ENCODE measurements at places on chromosomes 4 and X. TPM values are rescaled to one million over a fixed set of nuclear protein-coding genes. Genes with fewer than 3 reads are reported as not detected.

DNA sequence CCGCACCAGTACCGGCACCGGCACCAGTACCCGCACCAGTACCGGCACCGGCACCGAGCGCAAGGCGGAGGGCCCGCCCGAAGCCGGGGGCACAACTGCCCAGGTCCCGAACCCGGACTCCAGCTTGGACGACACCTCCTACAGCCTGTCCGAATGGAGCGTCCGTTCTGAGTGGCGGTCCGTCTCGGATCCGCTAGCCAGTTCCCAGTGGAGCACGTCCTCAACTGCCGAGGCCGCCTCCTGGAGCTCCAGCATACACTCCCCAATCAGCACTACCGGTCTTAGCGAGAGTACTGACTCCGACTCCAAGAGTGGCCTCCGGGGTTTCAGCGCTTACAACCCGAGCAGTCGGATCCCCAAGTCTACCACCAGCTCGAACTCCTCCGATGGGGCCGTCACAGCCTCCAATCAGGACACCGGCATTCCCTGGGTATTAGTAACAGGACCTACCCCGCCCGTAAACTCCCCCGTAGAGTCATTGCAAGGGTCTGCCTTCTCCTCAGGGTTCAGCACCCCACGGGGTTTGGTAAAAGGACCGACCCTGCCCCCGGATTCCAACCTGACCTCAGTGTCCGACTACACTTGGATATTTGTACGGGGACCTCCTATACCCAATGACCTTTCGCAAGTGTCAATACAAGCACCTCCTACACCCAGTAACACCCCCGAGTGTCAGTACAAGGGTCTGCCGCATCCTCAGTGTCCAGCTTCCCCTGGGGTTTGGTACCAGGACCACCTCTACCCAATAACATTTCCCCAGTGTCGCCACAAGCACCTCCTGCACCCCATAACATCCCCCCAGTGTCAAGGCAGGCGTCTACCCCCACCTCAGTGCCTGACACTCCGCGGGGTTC lies 721 bp upstream of the MAOA start:
- peak; percentile 4 for DNase-seq
- no peaks in the 10 kb centered on the region for H3K27me3 ChIP-seq
- no peaks in the 10 kb centered on the region for H3K36me3 ChIP-seq
- H3K4me3 ChIP-seq: peak overlapping the region; percentile 65

DNA sequence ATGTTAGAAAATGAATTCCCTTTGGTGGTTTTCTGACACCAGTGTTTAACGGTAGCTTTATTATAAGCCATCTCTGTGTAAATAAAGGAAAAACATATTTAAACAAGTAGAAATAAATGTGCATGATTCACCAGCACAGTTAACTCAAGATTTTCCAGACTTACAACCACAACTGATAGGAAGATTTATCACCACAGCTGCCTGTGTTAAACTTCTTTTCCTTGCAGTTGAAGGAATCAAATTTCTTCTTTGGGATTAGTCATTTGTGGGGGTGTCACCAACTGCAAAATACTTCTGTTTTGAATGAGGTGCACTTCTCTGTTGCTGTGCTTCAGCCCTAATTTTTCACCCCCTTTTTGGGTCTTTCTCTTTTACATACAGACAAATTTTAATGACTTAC lies 128.1 kb upstream of the STK26 start:
- no peak for DNase-seq
- peaks cover 51% of the 10 kb centered on the region for H3K27me3 ChIP-seq
- no peak overlapping the region for H3K27ac ChIP-seq
- no peaks in the 10 kb centered on the region for H3K36me3 ChIP-seq
- H3K4me3 ChIP-seq: no peak overlapping the region

DNA sequence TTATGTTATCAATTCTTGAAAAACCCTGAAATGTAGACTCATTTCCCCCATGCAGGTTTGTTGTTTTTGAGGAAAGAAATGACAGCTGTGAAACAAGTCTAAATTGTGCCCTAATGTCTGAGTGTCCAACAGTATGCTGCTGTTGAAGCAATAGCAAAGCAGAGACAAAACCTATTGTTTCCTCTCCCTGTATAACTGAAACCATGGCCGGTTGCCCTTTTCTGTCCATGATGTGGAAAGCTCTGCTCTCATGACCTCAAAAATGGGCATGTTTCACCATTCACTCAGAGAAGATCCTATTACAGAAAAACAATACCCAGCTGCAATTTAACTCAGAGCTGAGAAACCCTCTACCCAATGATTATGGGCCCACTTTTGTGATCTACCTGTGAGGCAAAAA lies 312.6 kb upstream of the FTHL17 start:
- H3K4me3 ChIP-seq: no peak overlapping the region
- H3K27me3 ChIP-seq: no peaks in the 10 kb centered on the region
- no peaks in the 10 kb centered on the region for H3K36me3 ChIP-seq
- no peaks in the 10 kb centered on the region for H3K4me1 ChIP-seq
- DNase-seq: no peak

- no peak for DNase-seq
- H3K27ac ChIP-seq: peak overlapping the region; percentile 91
- H3K27me3 ChIP-seq: no peaks in the 10 kb centered on the region
- H3K36me3 ChIP-seq: peaks cover 20% of the 10 kb centered on the region
- H3K4me1 ChIP-seq: peaks cover 20% of the 10 kb centered on the region
- H3K4me3 ChIP-seq: peak overlapping the region; percentile 90
These were observed 356 bp downstream of the FRG1 start for GRCh38 chr4:189941005-189941450.

GRCh38 chr4:39062770-39063097 lies 702 bp downstream of the KLHL5 start:
- no peaks in the 10 kb centered on the region for H3K27me3 ChIP-seq
- H3K36me3 ChIP-seq: no peaks in the 10 kb centered on the region
- no peak for DNase-seq
- no peak overlapping the region for H3K27ac ChIP-seq
- no peaks in the 10 kb centered on the region for H3K4me1 ChIP-seq

DNA sequence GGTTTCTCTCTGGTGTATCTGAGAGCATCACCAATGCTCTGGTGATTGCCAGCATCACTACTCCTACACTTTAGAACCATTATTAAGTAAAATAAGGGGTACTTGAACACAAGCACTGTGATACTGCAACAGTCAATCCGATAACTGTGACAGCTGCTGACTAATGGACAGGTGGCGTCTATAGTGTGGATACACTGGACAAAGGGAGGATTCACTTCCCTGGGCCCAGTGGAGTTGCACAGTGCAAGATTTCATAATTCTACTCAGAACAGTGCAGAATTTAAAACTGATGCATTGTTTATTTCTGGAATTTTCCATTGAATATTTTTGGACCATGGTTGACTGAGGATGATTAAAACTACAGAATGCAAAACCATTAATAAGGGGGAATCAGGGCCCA lies 97.8 kb downstream of the SHROOM3 start:
- DNase-seq: no peak
- H3K36me3 ChIP-seq: no peaks in the 10 kb centered on the region
- H3K27me3 ChIP-seq: no peaks in the 10 kb centered on the region
- H3K4me3 ChIP-seq: no peak overlapping the region

DNA sequence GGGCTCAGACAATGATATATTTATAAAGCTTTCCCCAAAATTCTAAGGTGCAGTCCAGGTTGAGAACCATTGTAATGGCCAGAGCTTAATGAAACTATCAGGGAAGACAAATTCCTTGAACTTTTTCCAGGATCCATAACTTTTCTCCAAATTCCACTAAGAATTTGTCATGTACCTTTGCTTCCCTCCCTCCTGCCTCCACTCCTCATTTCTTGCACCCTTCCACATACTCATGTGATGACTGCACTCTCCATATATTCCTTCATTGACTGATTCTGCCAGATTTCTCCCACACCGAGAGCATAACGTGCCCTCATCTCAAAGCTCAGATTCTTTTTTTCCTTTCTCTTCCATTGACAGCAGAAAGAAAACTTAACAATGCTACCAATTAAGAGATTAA lies 20.9 kb upstream of the AMELX start:
- no peak overlapping the region for H3K27ac ChIP-seq
- no peaks in the 10 kb centered on the region for H3K4me1 ChIP-seq
- H3K27me3 ChIP-seq: no peaks in the 10 kb centered on the region
- H3K4me3 ChIP-seq: no peak overlapping the region
- DNase-seq: no peak

- H3K4me1 ChIP-seq: peaks cover 46% of the 10 kb centered on the region
- no peaks in the 10 kb centered on the region for H3K27me3 ChIP-seq
- H3K4me3 ChIP-seq: no peak overlapping the region
- peak overlapping the region; percentile 5 for H3K27ac ChIP-seq
These were observed 46.6 kb downstream of the RHOH start for GRCh38 chr4:40243386-40243948.

GRCh38 chr4:153790962-153791551 lies 2.2 kb upstream of the SFRP2 start:
- peaks cover 27% of the 10 kb centered on the region for H3K4me1 ChIP-seq
- H3K27me3 ChIP-seq: peaks cover 99% of the 10 kb centered on the region
- no peak for DNase-seq
- H3K4me3 ChIP-seq: peak overlapping the region; percentile 67

DNA sequence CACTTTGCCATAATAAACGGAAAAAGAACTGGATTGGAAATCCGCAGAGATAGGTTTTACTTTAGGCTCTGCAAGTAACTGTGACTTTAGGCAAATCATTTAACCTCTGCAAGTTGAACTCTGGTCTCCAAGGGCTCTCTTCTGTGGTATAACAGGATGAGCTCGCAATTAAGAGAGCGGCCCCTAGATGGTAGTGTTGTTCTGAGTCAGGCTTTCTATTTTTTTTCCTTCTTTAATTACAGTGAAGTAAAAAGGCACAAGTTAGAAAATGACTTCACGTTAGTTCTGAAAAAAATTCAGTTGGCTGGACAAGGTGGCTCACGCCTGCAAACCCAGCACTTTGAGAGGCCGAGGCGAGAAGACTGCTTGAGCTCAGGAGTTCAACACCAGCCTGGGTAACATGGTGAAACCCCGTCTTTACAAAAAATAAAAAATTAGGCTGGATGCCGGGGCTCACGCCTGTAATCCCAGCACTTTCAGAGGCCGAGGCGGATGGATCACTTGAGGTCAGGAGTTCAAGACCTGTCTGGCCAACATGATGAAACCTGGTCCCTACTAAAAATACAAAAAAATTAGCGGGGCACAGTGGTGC lies 18.0 kb downstream of the RPS3A start:
- H3K4me1 ChIP-seq: no peaks in the 10 kb centered on the region
- H3K4me3 ChIP-seq: no peak overlapping the region
- DNase-seq: peak; percentile 10
- H3K36me3 ChIP-seq: peaks cover 6% of the 10 kb centered on the region

DNA sequence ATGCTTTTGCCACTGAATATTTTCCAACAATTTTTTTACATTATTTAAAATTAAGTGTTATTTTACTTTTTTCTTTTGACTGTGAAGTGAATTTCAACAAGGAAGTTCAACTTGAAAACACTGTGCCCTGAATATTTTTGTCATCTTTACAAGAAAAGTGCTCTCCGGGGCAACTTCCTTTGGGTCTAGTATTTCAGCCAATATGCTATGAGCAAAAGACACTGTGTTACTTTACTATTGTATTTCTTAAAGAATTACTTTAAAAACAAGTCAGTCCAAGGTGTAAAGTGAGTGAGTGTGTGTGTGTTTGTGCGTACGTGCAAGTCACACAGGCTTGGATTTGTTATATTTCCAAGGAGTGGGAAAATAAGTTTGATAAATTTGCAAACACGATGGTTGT lies 7.6 kb upstream of the USP53 start:
- no peaks in the 10 kb centered on the region for H3K4me1 ChIP-seq
- DNase-seq: peak; percentile 24
- no peak overlapping the region for H3K27ac ChIP-seq
- H3K27me3 ChIP-seq: no peaks in the 10 kb centered on the region
- H3K36me3 ChIP-seq: no peaks in the 10 kb centered on the region
- H3K4me3 ChIP-seq: no peak overlapping the region

DNA sequence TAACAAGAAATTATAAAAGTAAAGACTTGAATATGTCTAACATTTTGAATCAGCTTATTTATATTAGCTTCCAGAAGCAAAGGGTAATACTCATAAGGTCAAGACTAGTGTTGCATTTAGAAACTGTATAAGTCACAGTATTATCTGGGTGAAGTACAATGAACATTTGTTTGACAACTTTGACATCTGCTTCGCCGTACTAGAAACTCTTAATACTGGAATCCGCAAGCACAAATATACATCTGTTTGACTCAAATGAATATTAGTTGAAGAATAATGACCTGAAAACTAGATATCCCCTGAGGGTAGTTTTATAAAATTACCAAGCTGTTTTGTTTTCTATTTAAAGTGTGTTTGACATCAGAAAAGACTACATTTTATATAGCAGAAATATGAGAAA lies 135.4 kb upstream of the ATOH1 start:
- no peak overlapping the region for H3K4me3 ChIP-seq
- H3K4me1 ChIP-seq: no peaks in the 10 kb centered on the region
- no peaks in the 10 kb centered on the region for H3K36me3 ChIP-seq
- no peak overlapping the region for H3K27ac ChIP-seq
- H3K27me3 ChIP-seq: no peaks in the 10 kb centered on the region

The NSG1 gene
- not detected for polyA plus RNA-seq

The NAA11 gene
- not detected for polyA plus RNA-seq

The MSANTD1 gene
- not detected for polyA plus RNA-seq

The ING2 gene
- polyA plus RNA-seq: 6.6 TPM

The LANCL3 gene
- 0.12 TPM for polyA plus RNA-seq

The WWC2 gene
- 2.9 TPM for polyA plus RNA-seq

All from CD14-positive monocyte (primary cell).